Umbilical cord (tissue), 2 donors: ENCODE measurements at places on chromosomes 1 and 21.

DNA sequence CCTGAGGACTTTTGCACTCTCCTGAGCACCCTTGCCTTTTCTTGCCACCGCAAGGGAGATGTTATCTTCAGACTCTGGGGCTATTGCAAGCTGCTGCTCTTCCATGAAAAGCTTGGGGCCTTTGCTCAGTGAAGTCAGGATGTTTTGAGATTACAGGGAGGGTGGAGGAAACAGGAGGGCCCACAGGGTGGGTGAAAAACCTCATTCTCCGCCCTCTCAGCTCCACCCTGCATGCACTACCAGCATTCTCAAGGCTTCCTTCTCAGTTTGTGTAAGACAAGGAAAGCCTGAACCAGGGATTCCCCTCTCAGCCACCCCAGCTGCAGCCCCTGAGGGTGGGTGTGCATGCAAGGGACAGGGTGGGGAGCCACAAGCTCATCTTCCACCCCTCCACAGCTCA lies 25.8 kb upstream of the ZNF648 start:
- peak; percentile 63 for DNase-seq

- no peak for DNase-seq
Measured at GRCh38 chr1:118995312-118996016, 7.3 kb upstream of the TBX15 start.

- DNase-seq, result no peak
Measured at GRCh38 chr1:203479646-203480045, 4.0 kb downstream of the PRELP start.

GRCh38 chr21:44951186-44951915 lies 11.5 kb downstream of the SLX9 start:
- no peak for DNase-seq

- DNase-seq, result peak; percentile 61
Measured at GRCh38 chr1:241202401-241202800, 154.6 kb downstream of the RGS7 start.

DNA sequence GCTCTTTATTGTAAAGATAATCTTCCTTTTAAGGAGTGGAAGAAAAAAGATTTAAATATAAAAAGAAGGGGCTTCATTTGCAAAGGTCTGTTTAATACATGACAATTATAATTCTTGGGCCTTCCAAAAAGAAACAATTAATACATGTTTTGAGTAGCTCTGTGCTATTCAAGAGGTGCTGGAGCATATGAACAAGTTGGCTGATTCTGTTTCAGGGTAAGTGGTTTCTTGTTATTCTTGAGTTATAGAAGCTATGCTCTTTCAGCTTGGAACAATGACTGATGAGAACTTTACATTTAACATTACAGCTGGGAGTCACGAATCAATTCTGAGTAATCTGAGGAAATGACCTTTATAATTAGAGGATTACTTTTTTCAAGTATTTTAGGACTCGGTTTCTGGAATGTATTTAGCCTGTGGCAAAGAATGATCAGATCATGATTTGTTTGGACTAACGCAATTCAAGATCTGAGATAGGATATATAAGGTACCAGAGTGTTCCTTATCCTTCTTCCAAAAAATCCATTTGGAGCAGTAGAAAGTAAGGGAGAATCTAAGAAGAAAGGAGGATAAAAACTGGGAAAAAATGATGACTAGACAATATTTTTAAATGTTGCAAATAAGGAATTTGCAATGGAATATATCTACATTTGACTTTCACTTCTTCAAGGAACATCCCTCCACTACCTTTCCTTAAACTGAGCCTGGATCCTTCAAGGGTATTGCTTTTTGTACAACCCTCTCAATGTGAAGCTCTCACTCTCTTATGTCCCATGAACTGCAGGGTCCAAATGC lies 77.1 kb upstream of the KCTD3 start:
- no peak for DNase-seq

DNA sequence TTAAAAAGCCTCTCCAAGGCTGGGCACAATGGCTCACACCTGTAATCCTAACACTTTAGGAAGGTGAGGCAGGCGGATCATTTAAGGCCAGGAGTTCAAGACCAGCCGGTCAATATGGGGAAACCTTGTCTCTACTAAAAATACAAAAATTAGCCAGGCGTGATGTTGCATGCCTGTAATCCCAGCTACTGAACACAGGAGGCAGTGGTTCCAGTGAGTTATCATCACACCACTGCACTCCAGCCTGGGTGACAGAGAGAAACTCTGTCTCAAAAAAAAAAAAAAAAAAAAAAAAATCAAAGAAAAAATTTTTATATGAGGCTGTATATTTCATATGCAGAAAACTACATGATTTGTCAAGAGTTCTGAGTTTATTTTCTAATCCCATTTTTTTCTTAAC lies 1107.1 kb upstream of the TMPRSS15 start:
- no peak for DNase-seq

- DNase-seq, result no peak
Measured at GRCh38 chr1:245469734-245470133, 314.9 kb downstream of the KIF26B start.

- peak; percentile 41 for DNase-seq
Measured at GRCh38 chr1:53892911-53893310, 1.1 kb upstream of the DIO1 start.

DNA sequence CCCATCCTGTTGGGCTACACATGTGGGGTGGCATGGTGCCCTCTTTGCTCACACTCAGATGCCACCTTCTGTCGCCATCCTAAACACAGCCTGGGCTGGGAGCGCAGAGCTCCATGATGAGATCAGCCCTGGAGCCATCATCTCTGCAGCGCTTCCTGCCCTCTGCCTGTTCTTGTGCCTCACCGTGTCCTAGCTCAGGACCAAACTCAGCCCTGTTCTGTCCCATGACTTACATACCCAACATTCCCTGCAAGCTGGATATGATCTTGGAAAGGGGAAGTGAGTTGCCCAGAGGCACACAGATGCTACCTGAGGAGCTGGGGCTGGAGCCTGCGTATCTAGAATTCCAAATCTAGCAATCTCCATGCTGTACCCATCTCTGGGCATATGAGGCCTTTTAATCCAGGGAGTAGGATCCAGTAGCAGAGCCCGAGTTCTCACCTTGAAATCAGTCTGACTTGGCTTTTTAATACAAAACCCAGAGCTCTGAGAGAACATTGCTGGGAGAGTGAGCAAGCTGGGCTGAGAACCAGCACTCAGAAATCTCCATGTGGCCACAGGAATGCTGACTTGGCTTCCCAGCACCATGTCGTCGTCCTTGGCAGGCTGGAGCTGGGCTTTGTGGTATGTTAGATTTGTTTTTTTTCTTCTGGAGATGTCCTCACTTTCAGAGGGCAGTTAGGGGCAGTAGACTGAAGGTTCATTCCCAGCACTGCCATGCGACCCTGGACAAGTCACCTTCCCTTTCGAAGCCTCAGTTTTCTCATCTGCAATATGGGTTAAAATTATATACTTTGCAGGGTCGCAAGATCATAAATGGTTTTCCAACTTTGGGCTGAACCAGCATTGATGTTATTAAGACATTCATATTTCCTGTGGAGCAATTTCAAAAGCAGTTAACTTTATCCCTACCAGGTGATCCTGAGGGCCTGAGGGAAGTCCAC lies 2.6 kb downstream of the ALPL start:
- peak; percentile 46 for DNase-seq

DNA sequence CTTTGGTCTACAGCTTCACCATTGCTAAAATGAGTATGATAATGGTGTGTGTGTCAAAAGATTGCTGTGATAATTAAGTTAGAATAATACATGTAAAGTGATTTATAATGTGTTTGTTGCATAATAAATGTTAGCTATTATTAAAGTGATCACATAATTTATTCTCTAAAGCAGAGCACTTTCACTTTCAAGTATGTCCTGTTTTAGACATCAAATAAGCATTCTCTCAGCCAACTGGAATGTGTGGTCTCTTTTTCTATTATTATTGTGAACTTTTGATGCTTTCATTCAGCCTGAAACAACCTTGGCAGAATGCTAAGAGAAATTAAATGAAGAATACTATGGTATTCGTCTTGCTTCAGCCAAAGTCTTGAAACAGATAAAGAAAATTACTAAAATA lies 102.8 kb upstream of the COL11A1 start:
- no peak for DNase-seq

DNA sequence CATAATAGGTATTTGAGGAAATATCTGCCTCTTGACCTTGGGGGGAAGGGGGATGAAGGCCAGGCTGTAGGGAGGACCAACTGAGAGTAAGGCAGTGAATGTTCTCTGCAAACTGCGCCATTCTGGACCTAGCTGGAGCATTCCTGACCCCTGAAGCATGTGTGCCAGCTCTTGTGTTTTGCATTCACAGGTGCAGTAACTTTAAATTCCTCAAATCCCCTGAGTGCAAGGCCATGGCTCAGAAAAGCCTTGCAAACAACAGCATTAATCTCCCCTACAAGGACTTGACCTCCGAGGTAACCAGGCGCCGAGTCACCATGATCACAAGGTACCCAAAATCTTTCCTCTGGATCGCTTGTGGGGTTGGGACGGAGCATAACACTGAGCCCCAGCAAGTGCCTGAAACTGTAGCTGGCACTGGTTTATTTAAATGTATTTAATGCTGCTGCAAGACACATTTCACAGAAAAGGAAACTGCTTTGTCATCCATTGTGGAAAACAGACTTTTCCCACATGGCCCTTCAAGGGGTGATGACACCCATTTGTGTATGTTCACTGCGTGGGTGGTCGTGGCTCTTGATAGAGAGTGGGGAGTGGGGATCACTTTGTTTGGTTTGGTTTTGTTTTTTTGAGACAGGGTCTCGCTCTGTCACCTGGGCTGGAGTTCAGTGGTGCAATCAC lies 1.7 kb downstream of the MYOCOS start:
- DNase-seq, result no peak

DNA sequence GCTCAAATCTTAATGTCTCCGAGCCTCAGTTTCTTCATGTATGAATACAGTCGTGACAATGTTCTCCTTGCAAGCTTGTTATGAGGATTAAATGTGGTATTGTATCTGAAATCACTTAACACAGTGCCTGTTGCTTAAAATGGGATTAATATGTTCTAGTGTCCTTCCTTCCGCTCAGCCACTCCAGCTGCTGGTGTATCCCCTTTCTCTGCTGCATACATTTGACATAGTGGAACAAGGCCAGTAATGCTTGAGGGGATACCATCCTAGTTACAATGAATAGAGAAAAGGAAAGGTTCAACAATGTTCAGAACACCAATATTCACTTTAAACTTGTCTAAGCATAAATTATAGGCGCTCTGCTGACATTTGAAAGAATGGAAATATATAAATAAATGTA lies 64.0 kb downstream of the PROX1 start:
- no peak for DNase-seq
